ENCODE measurements at places on chromosomes 13 and 19. TPM values are rescaled to one million over a fixed set of nuclear protein-coding genes. Genes with fewer than 3 reads are reported as not detected.

Gene DACH1
- total RNA-seq = not detected

Gene AXL
- 0.20 TPM for total RNA-seq

Gene TGFBR3L
- 1.4 TPM for total RNA-seq

Gene CERS1
- total RNA-seq = not detected

DNA sequence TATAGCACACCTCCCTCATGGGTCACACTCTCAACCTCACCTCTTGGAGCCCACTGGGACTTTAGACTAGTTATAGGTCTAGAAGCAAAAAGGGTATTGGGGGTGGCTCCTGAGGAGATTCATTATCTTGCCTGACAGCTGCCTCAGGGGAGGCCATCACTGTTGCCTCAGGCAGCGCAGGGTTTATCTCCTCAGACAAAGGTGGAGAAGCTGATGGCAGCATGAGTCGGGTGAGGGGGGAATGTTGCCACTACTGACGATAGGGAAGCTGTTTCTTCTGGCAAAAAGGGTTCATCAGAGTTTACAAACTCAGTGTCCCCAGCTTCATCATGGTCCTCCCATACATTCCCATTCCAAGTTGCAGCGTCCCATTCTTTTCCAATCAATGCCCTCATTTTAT lies 562.4 kb downstream of the IRS2 start:
- DNase-seq = no peak

- DNase-seq = no peak
Observed at GRCh38 chr19:17526922-17527321, 15.5 kb downstream of the PGLS start.

DNA sequence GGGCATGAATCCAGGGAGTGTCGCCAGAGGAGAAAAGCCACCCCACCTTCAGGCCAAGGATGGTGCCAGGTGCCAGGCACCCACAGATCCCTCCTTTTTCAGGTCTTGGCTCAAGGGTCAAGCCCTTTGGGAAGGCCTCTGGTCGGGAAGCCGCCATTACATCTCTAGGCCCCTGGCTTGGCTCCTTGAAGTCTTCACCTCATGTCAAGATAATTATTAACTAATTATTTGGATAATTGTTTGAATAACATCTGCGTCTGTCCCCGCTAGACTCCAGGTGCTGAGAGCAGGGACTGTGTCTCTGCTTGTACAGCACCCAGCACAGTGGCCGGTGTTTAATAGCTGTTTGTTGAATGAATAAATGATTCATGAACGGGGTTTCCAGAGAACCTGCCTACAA lies 1.2 kb downstream of the KLK13 start:
- DNase-seq = no peak

DNA sequence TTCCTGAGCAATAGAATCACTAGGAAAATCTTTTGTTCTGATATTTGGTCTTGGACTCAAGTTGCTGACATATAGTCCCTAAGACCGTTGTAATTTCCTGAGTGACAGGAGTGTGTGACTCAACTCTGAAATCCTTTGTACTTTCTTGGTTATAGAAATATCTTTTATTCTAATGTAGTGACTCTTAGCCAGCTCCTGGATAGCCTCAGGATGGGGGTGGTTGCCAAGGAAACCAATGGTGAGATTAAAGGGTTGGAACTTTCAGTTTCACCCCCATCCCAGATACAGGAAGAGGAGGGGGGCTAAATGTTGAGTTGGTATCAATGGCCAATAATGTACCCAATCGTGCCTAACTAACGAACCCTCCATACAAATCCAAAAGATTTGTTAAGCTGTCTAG lies 41.8 kb downstream of the MBD3L2B start:
- DNase-seq = no peak

DNA sequence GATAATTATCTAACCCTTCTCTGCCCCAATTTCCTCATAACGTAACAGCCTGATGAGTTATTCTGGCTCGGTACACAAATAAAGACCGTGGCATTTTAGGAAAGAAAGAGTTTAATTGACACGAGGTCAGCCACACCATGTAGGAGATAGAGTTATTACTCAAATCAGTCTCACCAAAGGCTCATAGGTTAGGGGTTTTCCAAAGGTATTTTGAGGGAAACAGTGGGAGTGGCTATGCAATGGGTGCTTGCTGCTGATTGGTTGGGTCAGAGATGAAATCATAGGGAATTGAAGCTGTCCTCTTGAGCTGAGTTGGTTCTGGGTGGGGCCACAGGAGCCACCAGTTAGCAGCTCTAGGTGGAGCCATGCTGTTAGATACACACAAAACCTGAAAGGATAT lies 137.5 kb downstream of the FREM2 start:
- DNase-seq = no peak

Measured in activated CD4-positive, alpha-beta T cell treated with anti-CD3 and anti-CD28 coated beads, Interleukin-2, amount 10 ng/mL, durations not matched to agents 7 days and 5 days (primary cell).